ENCODE measurements at places on chromosomes 16 and 17.

GRCh38 chr17:77490361-77491183, 349.8 kb downstream of the SEC14L1 start:
- no peak for DNase-seq

DNA sequence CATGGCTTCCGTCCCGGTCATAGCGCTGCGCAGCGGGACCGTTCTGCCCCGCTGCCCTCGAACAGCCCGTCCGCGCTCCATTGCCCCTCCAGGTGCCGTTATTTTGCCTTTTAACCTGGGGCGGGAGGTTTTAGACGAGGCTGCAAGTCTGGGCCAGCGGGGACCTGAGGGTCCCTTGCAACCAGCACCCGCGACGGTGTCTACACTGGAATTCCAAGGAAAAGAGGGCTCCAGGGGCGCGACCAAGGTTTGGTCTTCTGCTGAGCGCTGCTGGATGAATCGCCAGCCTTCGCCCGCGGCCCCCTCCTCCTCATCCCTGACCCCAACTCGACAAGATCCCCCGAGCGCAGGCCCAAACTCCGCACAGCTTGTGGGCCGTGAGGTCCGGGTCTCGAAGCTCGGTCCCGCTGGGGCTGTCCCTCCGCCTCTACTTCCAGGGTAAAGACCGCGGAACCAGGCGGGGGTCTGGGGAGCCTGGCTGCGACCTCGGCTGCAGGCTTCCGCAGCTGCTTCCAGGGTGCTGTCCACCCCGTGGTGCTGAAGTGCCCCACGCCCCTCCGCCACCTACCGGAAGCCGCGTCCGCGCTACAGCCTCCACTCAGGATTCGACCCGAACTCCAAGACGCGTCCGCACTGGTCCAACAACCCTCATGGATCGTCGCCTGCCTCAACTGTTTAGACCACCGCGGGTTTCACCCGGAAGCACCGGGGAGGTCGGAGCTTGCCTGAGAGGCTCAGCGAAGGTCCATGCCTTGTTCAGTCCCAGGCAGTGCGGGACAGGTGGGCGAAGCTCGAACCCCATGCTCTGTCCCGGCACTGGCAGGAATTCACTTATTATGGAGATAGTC, 10.1 kb upstream of the CA4 start:
- DNase-seq = peak; percentile 78

GRCh38 chr17:4407851-4408250, 25.9 kb upstream of the SPNS3 start:
- DNase-seq = no peak

- no peak for DNase-seq
Observed at GRCh38 chr16:82156761-82157533, 13.1 kb downstream of the MPHOSPH6 start.

DNA sequence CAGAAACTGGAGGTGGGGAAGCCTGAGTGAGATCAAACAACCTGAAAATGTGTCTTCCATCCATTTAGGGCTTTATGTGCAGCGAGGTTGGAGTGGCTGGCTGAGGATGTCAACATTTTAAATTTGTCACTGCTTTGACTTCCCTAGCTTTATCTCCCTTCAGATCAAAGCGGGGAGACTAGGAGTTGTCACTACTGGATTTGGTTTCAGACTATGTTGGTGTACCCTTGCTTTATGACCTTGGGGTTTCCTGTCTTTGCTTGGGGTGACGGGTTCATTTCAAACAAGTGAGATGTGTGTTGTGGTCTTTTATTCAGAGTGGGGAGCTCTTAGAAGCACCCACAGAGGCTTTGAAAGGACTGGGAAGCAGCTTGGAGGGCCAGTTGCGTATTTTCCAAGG, 25.6 kb downstream of the MSI2 start:
- DNase-seq = no peak

DNA sequence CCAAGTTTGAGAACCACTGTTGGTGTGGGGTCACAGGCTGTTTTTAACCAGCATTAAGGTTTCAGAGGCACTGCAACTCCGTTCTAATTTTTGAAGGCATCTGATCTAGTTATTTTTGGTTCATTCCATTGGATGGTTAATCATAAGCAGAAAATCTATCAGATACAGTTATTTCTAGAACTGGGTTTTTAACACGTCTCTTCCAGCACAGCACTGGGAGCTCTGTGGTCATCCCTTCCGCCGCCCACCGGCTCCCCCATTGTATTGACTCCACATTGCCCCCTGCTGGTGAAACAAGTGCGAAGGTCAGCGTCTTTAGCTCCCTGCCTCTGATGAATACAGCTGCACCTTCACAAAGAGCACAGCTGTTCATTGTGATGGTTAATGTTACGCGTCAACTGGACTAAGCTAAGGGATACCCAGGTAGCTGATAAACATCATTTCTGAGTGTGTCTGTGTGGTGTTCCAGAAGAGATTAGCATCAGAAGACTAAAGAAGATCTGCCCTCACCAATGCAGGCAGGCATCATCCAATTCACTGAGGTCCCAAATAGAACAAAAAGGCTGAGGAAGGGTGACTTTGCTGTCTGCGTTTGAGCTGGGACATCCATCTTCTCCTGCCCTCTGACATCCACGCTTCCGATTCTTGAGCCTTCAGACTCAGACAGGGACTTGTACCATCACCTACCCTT, 8.5 kb downstream of the CCL18 start:
- DNase-seq = peak; percentile 77

DNA sequence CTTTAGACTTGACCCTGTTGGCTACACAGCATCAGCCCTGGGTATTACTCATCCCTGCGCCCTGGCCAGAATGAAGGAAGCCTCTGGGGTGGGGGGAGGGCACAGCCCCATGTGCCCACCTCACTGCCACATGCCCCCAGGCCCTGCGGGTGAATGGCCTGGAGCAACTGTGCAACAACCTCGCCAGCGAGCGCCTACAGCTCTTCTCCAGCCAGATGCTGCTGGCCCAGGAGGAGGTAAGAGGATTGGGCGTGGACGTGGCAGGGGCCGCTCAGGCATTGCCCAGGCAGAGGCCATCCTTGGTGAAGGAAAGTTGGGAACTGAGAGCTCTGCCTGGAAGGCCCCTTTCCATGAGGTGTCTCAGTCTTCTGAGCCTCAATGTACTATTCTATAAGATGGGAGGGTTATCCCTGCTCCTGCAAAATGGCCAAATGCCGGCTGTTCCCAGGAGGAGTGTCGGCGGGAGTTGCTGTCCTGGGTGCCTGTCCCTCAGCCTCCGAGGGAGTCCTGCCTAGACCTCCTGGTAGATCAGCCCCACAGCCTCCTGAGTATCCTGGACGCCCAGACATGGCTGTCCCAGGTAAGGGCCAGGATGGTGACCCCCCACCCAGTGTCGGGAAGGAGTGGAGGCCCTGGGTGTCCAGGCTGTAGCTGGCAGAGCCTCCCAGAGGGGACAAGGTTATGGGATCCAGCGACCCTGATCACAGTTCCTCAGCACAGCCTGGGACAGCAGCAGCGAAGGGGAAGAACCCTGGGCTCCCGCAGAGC, 8.9 kb downstream of the MYO15B start:
- no peak for DNase-seq

GRCh38 chr16:35171106-35171505, 1711.7 kb downstream of the TP53TG3F start:
- DNase-seq = no peak

- no peak for DNase-seq
Observed at GRCh38 chr17:78401246-78401645, 22.8 kb downstream of the PGS1 start.

GRCh38 chr17:74063439-74063838, 140.0 kb upstream of the RPL38 start:
- no peak for DNase-seq

GRCh38 chr16:8589900-8590688, at the start of gene TMEM114:
TSS of gene TMEM114 (minus strand) at chr16:8590511. CDS start at chr16:8589838, 673 bp downstream.
- DNase-seq = no peak

DNA sequence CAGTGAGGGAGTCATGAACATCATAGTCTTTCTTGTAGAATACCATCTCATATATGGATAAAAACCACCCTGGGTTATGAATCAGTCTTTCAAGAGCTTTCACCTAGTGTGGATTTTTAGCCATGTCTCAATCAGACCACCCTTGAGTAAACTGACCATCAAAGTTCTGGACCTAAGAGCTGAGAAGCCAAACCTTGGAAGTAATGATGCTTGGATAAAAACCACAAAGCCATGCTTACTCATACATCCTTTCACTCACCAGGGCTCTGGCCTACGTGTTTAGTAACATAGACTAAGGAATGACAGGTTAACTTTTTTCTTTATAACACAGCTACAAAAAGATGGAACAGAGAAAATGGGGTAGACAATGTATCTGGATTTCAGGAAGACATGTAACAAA, 167.2 kb downstream of the STX8 start:
- no peak for DNase-seq

- peak; percentile 9 for DNase-seq
Observed at GRCh38 chr17:72004611-72005331, 116.0 kb upstream of the SOX9 start.

DNA sequence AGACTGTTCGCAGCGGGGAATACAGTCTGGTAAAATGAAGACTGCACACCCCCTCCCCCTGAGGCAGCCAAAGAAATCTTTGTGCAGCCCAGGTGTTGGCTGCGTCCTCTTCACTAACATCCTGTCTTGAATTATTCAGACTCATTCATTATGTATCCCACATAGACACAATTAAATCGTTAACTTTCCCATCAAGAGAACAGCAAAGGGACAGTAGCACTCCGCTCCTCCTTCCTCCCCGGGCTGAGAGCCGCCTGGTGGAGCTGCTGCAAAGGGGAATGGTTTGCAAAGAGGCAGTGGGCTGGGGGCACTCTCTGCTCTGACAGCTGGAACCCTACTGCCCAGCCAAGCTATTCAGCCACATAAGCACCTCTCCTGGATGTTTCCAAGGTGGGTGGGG, 290.0 kb upstream of the SOX9 start:
- DNase-seq = no peak

GRCh38 chr17:50561746-50562141, 1.2 kb downstream of the CACNA1G start:
- no peak for DNase-seq

DNA sequence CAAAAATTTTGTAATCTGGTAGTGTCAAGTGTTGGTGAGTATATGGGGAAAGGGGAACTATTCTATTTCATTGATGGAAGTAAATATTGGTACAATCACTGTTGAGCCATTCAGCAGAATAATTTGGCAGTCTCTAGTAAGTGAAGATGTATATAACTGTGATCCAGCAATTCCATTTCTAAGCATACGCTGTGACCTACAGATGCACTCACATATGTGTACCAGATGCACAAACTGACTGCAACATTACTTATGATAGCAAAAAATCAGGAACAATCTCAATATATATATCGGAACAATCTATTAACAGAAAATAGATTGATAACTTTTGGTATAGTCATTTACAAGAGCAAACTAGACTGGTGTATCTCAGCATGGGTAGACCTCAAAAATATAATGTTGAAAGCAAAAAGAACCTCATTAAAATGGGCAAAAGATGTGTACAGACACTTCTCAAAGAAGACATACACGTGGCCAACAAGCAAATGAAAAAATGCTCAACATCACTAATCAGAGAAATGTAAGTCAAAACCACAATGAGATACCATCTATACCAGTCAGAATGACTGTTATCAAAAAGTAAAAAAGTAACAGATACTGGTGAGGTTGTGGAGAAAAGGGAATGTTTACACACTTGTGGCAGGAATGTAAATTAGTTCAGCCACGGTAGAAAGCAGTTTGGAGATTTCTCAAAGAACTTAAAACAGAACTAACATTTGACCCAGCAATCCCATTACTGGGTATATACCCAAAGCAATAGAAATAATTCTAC, 20.7 kb downstream of the ADAP2 start:
- no peak for DNase-seq

- DNase-seq = no peak
Observed at GRCh38 chr16:9409560-9410493, 318.4 kb downstream of the HAPSTR1 start.

DNA sequence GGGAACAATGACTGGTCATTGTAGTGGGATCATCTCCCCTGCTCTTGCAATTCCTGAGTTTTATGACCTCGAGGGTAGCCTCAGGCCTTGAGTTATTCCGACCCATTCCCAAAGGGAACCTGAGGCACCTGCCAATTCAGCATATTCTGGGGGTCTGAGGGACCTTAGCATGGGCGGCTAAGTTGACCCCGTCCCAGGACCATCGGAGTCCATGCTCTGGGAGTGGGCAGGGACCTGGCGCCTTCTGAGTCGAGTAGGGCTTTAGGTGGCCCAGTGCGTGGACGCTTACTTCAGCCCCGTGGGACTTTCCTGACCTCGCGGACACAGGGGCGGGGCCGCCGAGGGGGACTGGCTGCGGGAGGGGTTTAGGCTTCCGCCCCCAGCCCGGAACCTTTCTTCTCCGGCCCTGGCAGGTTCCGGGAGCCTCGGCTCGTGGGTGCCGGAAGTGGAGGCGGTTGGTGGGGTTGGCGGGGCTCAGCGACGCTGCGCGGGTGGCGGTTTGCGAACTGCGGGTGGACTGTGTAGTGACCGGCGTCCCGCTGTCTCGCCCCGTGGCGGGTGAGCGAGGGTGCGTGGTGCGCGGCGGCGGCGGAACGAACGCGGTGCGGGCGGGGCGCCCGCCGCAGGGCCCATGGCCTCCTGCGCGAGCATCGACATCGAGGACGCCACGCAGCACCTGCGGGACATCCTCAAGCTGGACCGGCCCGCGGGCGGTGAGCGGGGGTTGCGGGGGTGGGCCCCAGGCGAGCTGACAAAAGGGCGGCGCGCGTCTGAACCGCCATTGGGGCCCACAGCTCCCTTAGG, at the start of gene EDC4:
Gene EDC4, plus strand, starts transcription at position 422 of the 804 bp plus-strand sequence. Its CDS starts 210 bp downstream, at position 632.
- DNase-seq = peak; percentile 96

- no peak for DNase-seq
Observed at GRCh38 chr17:57397402-57397801, 141.1 kb downstream of the MSI2 start.

GRCh38 chr17:78724999-78725398, 57.1 kb downstream of the CYTH1 start:
- no peak for DNase-seq

DNA sequence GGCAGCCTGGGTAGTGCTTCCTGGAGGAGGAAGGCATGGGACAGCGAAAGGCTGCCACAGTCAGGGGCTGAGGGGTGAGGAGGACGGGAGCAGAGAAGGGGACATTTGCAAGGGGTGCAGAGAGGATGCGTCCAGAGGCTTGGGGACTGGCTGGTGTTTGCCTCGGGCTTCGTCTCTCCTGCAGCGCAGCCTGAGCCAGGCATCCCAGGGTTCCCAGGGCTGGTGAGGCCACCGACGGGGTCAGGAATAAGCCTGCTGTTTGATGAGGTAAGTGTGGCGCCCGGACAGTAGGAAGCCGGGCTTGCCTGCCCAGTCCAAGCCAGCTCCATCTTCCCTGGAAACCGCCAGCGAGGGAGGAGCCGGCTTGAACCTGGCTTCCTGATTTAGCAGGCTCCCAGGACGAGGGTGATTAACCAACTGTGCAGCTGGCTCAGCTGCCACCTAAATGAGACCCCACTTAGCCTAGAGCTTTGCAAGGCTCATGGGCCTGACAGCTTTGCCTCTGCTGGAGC, 47.8 kb downstream of the PITPNM3 start:
- no peak for DNase-seq
